Fibroblast of skin of abdomen (primary cell): ENCODE measurements at places on chromosomes 7 and 10.
A peak's percentile ranks its signal among the peaks of the same experiment; 100 is the strongest.

DNA sequence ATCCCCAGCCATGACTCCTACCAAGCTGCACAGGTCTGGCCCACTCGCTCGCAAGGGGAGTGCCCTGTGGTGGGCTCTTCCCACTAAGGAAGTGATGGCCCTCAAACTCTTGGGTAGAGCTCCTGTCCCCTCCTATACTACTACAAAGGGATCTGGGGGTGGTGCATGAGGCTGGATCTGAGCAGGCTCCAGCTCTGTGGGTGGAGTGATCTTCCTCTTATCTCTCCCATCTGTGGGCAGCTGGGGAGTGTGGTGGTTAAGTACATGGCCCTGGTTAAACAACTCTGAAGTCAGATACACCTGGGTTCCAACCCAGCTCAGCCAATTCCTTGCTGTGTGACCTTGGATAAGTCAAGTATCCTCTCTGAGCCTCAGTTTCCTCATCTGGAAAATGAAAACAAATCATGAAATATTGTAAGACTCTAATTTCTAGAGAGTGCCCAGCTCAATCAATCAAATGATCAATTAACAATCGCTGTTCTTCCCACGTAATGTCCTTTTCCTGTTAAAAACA lies 17.4 kb downstream of the DDIT4 start:
- no peak for DNase-seq

GRCh38 chr10:131626274-131626673 lies 274.5 kb upstream of the PPP2R2D start:
- DNase-seq = no peak

DNA sequence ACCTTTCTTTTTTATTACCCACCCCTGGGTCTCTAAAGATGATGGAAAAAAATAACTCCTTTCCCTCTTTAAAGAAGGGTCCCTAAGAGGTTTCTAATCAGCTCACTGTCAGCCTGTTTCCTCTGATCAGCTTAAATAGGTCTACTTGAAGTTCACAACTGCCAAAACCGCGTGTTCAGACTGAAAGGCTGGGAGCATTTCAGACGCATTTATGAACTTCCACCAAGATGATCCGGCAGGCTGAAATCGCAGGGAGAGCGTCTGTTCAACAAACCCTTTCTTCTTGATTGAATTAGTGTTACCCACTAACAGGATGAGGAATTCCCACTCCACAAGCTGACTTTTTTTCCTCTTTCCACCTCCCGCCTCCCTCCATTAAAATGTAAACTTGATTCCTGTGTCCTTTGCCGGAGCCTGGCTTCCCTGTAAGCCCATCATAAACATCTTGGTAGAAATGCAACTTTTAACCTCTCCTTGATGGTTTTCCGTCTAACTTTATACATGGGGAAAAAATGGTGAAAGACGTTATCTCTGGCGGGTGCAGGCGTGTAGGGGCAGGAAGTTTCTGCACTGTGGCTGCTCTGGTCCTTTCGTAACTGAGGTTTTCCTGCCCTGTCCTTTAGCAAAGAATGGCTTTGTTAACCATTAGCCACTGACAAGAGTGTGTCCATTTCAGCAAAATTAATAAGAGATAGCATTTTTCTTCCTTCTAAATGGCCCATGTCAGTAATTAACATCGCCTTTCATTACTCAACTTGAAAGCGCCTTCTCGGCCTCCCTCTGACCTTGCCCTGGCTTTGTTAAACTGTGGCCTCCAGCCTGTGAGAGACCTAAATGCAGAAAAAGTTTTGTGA lies 130.7 kb downstream of the BAMBI start:
- DNase-seq = peak; percentile 10

DNA sequence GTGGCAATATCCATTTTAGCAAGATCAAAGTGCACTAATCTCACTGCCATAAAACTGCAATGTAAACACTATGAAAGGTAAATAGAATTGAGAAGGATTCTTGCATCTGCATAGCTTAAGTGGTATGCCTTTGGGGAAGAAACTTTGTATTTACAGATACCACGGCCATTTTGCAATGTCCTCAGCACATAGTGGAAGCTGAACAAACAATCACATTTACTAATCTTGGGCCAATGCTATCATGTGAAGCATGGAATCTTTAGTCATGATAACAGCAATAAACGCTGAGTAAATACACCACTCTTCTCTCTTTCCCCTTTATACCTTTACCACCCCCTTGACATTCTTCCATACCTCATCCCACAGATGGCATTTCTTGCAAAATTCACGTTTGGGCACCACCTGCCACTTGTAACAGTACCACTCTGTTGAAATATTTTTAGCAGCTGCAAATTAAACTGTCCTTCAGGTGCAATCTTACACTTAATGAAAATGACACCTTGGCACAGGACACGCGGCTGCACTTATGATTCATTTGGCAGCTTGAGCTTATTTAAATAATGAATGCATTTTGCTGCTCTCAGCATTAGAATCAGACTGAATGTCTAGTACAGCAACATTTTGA lies 171.8 kb downstream of the SEMA3A start:
- DNase-seq = no peak

- peak; percentile 43 for DNase-seq
Measured at GRCh38 chr10:10919976-10920375, 97.7 kb upstream of the CELF2 start.

GRCh38 chr10:49666685-49667084 lies 12.8 kb upstream of the C10orf53 start:
- no peak for DNase-seq

DNA sequence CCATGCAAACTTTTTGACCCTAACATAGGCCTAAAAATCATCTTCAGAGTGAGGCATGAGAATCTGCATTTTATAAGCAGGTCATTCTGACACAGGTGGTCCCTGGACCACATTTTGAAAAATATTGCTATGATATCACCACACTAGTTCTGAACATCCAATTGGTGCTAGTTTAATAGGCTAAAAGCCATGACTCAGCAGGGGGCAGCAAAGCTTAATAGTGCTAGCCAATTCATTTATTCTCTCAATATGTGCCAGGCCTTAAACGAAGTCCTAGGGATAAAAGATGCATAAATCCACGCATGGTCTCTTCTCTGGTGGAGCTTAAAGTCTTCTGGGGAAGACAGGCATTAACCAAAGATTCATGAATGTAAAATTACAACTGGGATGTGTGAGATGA lies 10.2 kb upstream of the SLC25A28 start:
- DNase-seq = peak; percentile 66

- no peak for DNase-seq
Measured at GRCh38 chr7:88668591-88668990, 90.9 kb upstream of the ZNF804B start.

- DNase-seq = no peak
Measured at GRCh38 chr10:824946-825345, 106.6 kb downstream of the LARP4B start.

DNA sequence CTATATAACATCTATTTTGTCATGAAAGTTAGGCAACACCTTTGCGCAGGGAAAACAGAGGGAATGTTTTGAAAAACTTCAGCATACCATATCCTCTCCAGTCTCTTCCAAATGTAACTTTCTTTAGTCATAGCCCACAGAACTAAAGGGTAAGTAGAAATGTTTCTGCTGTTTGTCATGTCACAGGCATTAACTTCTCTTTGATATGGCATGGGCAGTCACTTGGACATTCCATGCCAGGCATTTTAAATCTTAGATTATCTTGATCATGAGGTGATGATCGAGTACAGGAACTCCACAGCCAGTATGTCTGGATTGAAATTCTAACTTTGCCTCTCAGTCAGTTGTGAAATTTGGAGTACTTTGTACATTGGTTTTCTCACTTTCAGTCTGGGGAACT lies 27.5 kb upstream of the ETV1 start:
- DNase-seq = peak; percentile 4

- no peak for DNase-seq
Measured at GRCh38 chr7:94486216-94486615, 23.4 kb upstream of the CASD1 start.

- no peak for DNase-seq
Measured at GRCh38 chr7:131002600-131002999, 268.6 kb upstream of the KLF14 start.

DNA sequence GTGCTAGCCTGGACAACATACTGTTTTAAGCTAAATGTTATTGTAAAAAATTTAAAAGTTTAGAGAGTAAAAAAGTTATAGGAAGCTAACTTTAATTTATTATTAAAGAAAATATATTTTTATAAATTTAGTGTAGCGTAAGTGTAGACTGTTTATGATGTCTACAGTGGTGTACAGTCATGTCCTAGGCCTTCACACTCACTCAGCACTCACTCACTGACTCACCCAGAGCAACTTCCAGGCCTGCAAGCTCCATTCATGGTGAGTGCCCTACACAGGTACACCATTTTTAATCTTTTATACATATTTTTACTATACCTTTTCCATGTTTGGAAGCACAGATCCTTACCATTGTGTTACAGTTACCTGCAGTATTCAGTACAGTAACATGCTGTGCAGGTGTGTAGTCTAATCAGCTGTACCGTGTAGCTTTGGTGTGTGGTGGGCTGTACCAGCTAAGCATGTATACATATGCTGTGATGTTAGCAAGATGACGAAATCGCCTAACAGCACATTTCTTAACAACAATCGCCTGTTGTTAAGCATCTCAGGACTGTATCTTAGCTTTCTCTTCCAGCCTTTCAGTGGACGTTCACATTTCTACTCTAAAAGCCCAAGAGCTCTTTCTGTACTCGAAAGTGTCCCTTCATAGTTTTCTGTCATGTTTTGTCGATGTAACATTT lies 12.5 kb downstream of the RNF32 start:
- peak; percentile 10 for DNase-seq

GRCh38 chr10:79112881-79113431 lies 44.2 kb downstream of the ZMIZ1 start:
- peak; percentile 75 for DNase-seq

GRCh38 chr7:11373546-11374142 lies 400.0 kb downstream of the PHF14 start:
- DNase-seq = no peak

DNA sequence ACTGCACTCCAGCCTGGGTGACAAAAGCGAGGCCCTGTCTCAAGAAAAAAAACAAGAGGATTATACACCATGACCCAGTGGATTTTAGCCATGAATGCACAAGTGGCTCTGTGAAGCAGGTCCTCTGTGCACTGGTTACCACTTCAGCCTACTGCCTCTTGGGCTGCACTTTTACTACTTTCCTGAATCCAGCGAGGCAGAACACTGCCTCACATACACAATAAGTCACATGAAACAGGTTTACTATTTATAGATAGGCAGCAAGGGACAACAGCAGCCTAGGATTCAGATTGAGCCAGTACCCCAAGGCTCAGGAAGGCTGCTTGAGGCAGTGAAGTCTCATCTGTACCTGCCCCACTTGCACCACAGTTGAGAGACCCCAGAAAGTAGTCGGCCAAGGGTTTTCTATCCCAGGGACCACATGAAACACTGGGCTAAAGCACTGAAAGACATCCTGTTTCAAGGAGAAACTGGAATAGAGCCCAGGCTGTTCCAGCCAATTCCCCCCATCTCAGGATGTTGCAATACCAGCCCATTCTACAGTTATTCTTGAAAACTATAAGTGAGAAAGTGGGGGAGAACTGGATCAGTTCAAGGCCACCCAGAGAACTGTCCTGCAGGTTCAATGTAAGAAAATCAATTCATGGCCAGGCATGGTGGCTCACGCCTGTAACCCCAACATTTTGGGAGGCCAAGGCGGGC lies 10.3 kb upstream of the OGDH start:
- no peak for DNase-seq

- peak; percentile 53 for DNase-seq
Measured at GRCh38 chr10:61733358-61733940, 70.7 kb downstream of the CABCOCO1 start.

GRCh38 chr7:98879198-98879978 lies 1.1 kb downstream of the TRRAP start:
- no peak for DNase-seq

DNA sequence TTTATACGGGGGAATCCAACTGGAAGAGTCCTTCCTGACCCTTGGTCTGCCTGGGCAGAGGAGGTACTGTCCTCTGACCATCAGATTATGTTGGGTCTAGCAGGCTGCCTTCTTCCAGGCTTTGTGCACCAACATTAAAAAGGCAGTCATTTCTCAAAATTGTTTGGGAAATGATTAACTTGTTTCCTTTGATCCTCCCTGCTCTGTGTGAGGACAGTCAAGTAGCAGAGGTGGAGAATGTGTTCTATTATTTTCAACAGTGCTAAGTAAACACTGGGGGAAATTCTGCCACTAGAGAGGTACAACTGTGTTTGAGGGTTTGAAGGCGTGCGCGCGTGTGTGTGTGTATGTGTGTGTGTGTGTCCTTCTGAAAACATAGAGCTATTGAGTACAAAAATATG lies 20.6 kb downstream of the ACSL5 start:
- no peak for DNase-seq

DNA sequence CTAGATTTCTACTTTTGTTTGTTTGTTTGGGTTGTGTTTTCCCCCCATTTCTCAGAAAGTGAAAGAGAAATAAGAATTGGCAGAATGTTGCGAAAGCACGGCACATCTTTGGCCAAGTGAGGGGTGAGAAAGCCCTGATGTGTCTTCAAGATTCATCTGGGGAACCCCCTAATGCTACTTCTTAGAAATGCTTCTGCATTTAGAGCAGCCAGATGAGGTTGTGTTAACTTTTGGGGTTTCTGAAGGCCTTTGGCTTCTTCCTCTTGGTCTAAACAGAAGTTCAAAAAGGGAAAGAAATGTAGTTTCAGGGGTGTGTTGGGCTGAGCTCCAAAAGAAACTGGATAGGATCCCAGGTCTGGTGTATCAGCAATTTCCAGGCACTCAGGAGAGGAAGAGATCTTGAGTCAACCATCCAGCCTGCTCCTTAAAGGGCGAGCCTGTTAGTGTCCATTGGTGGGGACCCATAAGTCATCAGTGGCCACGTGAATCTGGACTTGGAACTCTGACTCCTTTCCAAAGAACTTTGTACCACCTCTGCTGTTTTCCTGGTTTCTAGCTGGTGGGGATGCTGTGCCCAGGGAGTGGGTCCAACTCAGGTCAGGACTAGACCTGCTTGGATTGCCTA lies 6.5 kb downstream of the DUSP5 start:
- peak; percentile 59 for DNase-seq

- DNase-seq = peak; percentile 44
Measured at GRCh38 chr7:85600395-85600794, 413.5 kb upstream of the SEMA3D start.

DNA sequence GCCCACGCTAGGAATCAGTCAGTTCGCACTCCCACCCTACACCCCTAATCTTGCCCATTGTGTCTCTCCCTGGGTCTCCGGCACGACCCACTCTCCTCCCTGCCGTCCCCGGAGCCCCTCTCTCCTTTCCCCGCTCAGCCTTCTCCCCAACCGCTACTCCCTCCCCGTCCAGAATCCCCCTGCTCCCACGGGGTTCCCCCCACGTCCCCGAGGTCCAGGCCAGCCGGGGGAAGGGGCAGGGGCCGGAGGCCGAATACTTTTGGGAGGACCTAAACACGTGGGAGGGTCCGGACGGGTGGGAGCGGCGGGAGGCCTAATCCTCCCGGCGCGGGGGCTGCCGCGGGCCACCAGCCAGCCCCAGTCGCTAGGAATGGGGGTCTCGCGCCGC lies 560 bp downstream of the RARRES2 start:
- DNase-seq = no peak

- no peak for DNase-seq
Measured at GRCh38 chr10:11525503-11525902, 85.9 kb downstream of the USP6NL start.

GRCh38 chr10:116787893-116788665 lies 45.7 kb upstream of the HSPA12A start:
- DNase-seq = peak; percentile 76

GRCh38 chr10:46226900-46227558 lies 59.8 kb upstream of the ANTXRL start:
- no peak for DNase-seq

- no peak for DNase-seq
Measured at GRCh38 chr7:128174386-128174785, 66.7 kb upstream of the LEP start.

- DNase-seq = peak; percentile 82
Measured at GRCh38 chr7:113100121-113100603, 13.5 kb upstream of the GPR85 start.
